ENCODE measurements at places on chromosomes 4 and X.

DNA sequence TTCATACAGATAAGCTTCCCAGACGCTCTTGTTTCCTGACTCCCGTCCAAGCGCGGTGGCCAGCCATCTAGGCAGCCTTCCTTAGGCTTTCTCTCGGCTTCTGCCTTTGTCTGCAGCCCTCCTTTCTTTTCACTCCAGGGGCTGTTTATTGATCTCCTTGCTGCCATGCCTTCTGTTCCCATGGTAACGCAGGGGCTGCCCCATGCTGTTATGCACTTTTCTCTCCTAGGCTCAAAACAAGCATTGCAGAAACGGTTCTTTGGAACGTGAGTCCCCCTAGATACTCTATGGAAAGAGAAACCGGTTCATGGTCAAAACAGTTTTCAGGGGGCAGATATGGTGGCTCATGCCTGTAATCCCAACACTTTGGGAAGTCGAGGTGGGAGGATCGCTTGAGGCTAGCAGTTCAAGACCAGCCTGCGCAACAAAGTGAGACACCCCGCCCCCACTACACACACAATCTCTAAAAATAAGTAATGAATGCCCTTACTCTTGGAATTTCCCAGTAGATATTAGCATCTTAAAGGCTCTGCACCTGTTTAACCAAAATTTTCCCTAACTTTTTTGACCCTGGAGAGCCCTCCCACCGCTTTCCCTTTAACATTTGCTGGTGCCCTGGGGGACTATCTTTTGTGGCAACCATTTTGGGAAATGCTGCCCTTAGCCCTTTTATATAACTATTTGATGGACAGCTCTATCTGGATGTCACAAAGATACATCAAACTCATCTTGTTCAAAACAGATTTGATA lies 53.9 kb upstream of the ZNF157 start:
- DNase-seq, result no peak

GRCh38 chr4:155526452-155527169 lies 140.0 kb upstream of the GUCY1A1 start:
- DNase-seq, result no peak

DNA sequence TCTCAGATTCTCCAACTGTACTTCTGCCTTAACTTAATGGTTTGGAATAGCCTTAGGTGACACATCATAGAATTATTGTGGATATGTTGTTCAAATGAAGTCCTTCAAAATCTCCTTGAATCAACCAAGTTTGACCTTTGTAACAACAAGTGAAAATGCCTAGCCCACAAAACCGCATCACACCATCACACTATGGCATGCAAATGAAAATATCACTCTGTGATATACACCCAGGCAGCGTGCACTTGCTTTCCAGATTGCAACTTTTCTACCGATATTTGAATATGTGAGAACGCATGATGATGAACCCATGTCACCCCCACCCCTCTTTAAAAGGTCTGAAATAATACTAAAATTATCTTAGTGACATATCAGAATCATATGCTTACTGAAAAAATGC lies 656.7 kb downstream of the GABRG1 start:
- DNase-seq, result no peak

DNA sequence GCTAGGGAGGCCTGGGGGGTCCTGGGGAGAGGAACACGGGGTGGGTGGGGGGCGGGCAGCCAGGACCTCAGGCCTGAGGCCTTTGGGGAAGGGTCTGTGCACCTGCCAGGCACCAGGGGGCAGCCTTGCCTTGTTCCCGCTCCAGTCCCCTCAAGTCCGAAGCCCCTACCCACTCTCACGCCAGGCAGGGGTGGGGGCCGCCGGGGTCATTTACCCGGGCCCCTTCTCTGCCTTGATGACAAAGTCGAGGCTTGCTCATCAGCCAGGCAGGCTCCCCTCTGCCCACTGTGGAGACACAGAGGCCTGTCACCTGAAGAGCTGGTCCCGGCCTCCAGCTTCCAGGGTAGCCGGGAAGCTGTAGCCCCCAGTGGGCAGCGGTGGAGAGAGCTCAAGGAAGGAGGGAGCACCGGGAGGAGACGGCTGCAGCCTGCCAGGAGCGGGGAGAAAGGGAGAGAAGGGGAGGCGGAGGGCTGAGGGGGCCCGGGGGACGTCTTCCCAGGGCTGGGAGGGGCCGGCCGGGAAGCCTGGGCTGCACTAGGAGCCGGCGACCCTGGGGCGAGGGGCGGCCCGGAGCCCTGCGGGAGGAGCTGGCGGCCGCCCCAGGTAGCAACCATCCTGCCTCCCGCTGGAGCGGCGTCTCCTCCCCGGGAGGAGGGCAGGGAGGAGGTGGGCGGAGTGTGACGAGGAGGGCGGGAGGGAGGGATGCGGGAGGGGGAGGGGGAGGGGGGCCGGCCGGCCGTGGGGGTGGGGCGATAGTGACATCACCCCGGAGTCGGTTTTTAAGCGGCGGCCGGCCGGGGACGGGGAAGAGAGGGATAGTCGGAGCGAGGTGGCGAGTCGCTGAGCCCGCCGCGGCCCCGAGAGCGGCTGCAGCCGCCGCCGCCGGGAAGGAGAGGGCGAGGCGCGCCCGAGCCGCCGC lies at the start of gene SLC6A8:
Gene SLC6A8, plus strand, starts transcription at position 806 of the 919 bp plus-strand sequence. CDS start 649 bp downstream, outside the sequence.
- DNase-seq, result no peak

- DNase-seq, result no peak
These were observed 2.4 kb upstream of the SNX12 start for GRCh38 chrX:71070531-71070930.

DNA sequence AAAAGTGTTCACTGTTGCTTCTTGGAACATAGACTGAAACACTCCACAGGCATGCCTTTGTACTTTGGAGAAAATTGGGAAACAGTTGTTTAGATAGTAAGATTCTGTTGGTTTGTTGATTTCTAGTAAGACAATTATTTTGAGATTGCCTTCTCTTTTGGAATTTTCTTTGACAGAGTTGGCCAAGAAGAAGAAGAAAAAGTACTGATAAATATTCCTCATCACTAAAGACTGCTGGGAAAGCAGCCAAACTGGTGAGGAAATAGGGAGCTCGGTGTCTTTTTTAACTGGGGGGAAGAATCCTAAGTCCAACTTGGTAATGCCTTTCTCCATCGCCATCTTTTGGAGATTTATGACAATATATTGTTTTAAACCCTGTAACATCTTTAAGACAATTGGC lies 370.7 kb downstream of the GPAT3 start:
- no peak for DNase-seq

DNA sequence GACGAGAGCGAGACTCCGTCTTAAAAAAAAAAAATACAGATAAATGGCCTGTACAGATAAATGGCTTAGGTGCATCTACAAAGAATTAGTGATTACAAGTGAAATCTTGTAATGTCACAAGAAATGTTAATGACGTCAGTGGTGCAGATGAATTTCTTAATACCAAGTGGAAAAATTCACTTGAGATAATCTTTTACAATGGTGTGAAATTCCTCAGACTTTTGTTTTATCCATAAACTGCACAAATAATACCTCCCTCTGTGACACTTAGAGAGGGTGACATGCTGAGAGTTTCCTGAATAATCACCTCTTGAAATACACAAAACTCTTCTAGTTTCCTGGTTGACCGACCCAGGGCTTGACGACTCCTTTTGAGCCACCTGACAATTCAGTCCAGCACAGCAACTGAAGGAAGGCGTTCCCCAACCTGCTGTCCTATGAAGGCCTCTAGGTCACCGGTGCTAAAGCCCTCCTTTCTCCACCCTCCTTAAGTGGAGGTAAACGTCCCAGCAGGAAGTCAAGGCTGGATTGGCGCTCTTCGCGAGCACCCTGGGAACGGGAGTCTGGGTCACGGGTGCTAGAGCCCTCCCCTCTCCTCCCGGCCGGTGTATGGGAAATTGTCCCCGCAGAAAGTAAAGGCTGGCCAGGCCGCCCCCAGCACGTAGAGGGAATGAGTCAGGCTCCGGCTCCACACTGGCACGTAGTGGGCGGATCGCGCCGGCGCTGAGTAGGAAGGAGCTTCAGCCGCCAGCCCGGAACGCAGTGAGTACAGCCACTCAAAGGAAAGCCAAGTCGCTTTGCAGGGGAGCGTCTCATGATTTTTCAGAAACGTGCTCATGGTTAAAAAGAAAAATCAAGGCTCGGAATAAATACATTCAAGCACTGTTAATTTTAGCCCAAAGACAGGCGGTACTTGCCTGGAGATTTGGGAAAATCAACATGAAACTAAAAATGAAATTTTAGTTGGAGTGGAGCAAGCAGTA lies at the start of gene TMEM144:
Gene TMEM144, plus strand, starts transcription at position 662 of the 983 bp plus-strand sequence. CDS start 2,182 bp downstream, outside the sequence.
- no peak for DNase-seq

DNA sequence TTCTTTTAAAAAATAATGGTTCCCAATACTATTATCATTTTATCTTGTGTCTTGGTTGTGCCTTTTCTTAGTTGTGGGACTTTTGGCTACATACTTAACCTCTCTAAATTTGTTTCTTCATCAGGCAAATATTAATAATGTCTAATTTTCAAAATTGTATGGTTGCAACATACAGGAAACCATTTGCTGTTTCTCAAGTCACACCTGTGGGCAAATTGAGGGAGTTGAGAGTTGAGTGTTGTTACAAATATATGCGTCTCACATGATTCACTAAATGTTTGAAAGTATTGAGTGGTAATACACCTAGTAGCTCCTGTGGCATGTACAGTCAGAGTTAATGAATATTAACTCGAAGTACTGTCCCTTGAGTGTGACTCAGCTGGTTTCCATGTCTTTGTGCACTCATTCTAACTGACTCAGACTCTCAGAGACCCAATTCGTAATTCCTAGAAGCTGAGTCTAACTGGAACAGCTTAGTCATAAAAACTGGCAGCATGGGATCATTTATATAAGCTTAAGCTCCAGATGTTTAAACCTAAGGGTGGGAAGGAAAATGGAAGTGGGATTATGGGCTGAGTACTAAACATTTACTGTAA lies 802.4 kb downstream of the TRIML1 start:
- DNase-seq, result no peak

DNA sequence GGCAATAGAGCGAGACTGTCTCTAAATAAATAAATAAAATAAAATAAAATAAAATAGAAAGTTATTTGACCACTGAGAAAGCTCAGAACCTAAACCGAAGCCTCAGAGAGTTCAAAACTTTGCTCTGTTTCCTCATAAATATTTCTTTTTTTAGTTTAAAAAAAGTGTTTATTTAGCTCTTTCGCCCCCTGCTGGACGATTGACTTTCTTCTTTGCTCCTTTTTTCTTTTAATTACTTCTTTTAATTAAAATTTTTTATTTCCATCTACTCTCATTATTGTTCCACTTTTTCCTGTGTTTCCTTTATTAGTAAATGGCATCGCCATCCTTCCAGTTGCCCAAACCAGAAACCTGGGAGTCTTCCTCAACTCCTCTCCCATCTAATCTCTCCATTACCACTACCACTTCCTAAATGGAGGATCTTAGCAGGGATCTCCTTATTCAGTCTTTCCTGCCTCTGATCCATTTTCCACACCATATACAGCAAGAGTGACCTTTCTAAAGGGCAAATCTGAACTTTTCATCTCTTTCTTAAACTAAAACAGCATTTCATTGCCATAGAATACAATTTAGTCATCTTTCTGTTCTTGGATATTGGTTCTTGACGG lies 728 bp upstream of the IL13RA2 start:
- DNase-seq, result no peak

DNA sequence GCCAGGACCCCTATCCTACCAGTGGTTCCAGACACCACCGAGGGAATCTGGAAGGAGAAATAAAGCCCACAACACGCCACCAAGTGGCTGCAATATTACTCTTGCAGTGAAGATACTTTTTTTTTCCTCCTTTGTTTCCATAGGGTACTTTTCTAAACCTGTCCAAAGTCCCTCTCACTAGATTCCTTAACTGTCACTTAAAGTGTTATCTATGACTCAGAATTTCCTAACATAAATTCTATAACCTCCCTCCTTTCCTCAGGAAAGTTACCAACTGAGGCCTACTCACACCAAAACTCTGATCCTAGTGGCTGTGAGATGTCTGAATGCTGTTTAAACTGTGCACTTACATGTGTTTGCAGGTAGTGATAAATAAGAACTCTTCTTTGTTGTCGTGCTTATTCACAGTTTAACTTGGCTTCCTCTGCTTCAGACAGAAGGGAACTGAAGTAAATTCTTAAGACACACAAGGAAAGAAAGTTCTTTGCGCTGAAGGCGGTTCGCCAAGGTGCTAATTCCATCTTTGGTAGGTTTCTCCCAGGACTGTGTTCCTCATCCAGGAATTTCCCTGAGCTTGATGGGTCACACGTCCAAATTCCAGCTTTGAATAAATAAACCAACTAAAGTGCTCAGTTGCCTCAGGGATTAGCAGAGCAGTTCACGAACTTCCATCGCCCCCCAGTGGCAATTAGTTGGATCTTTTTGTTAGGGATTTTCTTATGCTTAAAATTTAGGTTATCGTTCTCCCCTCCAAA lies 10.7 kb upstream of the HCCS start:
- DNase-seq, result no peak

GRCh38 chr4:55318175-55319129 lies 27.6 kb upstream of the SRD5A3 start:
- DNase-seq, result no peak

DNA sequence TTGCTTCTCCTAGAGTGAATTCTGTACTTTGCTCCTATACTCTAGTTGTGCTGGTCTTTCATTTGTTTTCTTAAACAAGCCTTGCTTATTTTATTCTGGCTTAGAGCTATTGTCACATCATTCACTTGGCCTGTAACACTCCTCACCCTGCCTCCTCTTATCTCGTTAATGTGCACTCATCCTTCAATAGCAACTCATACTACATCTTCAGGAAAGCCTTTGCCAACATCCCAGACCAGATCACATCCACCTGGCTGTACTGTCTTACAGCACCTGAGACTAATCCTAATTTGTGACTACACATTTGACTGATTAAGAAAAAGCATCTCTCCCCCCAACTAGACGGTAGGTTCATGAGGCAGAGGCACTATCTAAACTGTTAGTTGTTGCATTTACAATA lies 80.8 kb downstream of the SLC7A11 start:
- DNase-seq, result no peak

- DNase-seq, result no peak
These were observed 110.0 kb downstream of the SOWAHB start for GRCh38 chr4:76787898-76788297.

DNA sequence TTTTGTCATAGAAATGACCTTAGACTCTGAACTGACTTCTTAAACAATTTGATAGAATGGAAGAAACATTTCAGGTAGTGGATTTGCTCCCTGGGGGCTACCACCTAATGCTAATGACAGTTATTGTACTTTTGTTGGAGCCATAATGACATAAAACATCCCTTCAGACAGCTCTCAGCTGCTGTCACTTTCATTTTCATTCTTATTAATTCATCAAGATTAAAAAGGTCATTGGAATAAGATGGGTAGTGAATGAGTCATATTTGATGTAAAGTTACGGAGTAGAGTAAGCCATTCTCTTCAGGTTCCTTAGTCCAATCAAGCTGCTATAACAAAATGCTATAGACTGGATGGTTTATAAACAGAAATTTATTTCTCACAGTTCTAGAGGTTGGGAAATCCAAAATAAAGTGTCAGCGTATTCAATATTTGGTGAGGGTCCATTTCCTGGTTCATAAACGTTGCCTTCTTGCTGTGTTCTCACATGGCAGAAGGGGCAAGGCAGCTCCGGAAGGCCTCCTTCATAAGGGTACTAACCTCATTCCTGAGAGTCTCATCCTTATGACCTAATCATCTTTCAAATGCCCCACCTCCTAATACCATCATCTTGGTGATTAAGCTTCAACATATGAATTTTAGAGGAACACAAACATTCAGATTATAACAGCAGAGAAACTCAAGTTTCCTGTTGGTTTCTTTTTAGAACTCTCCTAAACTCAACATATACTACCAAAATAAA lies 268.5 kb downstream of the ARAP2 start:
- DNase-seq, result no peak
